ENCODE measurements at places on chromosomes 1 and 21.
A peak's percentile ranks its signal among the peaks of the same experiment; 100 is the strongest.

DNA sequence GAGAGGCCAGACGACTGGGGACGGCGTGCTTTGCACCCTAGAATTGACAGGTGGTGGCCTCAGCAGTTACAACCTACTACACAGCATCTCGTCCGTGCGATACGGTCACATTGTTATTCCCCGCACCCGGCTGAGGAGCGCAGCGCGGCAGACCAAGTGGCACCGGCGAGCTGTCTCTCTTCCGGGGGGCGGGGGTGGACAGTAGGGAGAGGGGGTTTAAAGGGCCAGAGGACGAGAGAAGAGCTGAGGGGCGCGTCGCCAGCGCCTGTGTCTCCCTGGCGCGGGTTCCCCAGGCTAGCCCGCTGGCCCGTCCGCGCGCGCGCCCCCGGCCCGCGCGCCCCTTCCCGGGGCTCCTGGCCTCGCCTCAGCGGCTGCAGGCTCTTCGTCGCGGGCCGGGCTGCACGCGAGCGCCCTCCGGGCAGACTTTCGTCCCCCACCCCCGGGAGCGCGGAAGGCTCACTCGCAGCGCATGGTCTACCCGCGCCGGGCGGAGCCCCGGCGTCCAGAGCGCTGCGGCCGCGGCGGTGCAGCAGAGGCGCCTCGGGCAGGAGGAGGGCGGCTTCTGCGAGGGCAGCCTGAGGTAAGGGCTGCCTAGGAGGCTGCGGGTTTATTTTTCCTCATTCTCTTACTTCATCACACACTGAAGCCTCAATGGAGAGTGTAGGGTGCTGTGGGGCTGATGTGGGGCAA is at the start of gene PDE4B:
TSS of gene PDE4B (plus strand) at position 227 of the 690 bp plus-strand sequence.
- no peak for DNase-seq

GRCh38 chr1:113849072-113849471 is 22.4 kb downstream of the PTPN22 start:
- no peak for DNase-seq

DNA sequence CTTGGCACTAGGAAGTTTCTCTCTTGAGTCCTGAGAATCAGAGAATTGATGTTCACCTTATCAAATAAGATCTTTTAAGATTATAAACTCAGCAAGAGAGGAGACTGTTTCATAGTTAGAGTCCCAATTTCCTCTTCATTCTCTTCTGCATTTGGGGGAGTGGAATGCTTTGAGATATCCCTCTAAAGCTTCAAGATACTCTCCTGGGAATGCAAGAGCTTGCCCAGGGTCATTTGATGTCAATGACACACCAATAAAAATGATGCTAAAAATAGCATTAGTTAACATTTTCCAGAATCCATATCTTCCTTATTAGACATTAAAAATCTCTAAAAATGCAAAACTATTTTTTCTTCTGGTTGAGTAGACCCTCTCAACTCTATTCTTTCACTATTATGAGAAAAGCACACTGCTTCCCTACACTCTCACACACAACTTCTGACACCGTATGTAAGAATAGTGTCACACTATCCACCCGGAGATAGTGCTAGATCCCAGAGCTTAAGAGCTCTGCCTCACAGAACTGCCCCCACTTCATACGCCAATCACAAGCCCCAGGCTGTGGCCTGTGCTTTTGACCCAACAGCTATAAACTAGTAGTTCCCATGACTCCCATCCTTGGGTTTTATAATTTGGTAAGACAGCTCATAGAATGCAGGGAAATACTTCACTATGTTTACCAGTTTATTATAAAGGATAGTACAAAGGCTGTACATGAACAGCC is 399.9 kb upstream of the RUNX1 start:
- DNase-seq: no peak

- peak; percentile 35 for DNase-seq
Measured at GRCh38 chr1:196148367-196148970, 459.8 kb downstream of the KCNT2 start.
